ENCODE measurements at places on chromosomes 12 and 14.

DNA sequence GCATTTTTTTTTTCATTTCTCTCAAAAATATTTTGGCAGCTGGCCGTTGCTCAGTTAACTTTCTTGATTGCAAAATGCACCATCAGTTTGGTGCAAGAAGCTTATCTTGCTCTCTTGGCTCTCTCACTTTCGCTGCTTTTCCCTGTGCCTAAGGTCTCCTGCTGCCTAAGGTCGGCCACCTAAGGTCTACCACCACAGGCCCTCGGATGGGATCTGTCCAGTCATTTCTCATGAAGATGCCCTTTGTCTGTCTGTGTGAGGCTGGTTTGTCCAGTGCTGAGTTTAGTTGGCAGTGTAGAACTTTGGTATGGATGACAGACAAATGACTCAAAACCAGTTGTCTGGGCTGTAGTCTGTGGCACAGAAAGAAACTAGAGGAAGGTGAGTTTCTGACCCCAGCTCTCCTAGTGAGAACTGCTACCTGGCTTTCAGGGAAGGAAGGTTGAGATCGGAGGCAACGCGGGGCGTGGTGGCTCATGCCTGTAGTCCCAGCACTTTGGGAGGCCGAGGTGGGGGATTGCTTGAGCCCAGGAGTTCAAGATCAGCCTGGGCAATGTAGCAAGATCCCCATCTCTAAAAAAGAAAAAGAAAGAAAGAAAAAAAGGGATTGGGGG, 2.6 kb downstream of the MLXIP start:
- DNase-seq = peak; percentile 78

- DNase-seq = no peak
Observed at GRCh38 chr12:97288531-97288930, 174.1 kb upstream of the RMST start.

- no peak for DNase-seq
Observed at GRCh38 chr12:66584673-66585072, 94.2 kb downstream of the GRIP1 start.

- no peak for DNase-seq
Observed at GRCh38 chr14:101878822-101879528, 85.4 kb upstream of the DYNC1H1 start.

DNA sequence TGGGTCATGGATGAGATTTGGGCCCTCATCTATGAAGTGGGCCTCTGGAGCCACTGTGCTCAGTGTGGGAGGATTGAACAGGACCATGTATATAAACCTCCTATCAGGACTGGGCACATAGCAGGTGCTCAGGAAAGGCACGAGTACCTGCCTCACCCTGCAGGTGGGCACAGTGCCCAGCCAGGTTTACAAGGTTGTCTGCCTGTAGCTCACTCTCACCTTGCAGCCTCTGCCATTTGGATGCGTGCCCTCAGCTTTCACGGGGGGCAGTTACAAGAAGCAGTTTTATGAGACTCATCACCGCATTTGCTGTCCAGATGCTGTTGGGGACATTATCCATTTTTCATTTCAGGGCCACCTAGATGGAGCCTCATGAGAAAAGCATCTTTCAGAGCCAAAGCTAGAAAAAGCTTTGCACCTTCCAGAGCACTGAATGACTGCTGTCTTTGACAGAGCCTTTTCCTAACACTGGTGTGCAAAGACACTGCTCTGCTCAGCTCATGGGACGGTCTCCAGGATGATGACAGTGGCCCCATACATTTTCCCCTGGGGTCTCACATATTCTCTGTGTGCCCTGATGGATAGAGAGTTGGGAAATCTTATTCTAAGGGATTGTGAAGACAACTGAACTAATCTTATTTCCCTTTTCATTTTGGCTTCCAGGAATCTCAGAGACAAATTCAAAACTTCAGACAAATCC, 327.5 kb upstream of the RTL1 start:
- no peak for DNase-seq

DNA sequence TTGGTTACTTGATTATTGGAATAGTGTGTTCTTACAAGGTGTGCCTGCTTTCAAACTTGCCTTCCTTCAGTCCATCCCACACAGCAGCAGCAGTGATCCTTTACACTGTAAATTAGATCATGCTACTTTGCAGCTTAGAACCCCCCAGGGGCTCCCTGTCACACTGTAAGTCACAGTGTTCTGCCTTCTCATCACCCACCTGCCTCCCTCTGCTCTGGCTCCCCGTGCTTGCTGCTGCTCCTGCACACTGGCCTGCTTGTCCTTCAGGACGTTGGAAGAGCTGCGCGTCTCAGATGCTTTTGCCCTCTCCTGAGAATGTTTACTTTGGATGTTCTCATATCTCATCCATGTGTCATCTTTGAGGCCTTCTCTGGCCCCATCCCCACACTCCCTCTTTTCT, 27.3 kb downstream of the ZC3H14 start:
- DNase-seq = no peak

- DNase-seq = no peak
Observed at GRCh38 chr12:44627387-44628166, 248.5 kb downstream of the NELL2 start.

GRCh38 chr12:114668886-114669288, 15.1 kb downstream of the TBX3 start:
- DNase-seq = peak; percentile 97

DNA sequence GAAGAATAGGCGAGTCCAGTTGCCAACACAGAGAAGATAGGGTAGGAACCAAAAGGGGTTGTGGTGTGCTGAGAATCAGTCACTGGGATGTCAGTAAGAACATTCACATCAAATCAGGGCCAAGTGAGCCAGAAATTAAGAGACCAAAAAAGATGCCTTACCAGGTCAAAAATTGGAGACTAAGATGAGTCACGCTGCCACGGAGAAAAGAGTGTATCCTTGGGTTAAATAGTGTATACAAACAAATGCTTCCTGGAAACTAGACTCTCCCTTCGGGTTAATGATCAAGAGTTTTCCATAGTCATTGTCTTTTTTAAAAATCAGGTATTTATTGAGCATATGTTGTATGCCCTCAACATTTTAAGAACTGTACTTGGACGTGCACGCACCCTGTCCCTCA, 45.2 kb upstream of the BAZ1A start:
- no peak for DNase-seq

GRCh38 chr12:49033611-49034285, 15.2 kb upstream of the PRKAG1 start:
- DNase-seq = no peak

GRCh38 chr14:74705613-74706500, 7.0 kb downstream of the AREL1 start:
- no peak for DNase-seq

- DNase-seq = peak; percentile 87
Observed at GRCh38 chr14:92680781-92681650, 67.4 kb downstream of the LGMN start.

DNA sequence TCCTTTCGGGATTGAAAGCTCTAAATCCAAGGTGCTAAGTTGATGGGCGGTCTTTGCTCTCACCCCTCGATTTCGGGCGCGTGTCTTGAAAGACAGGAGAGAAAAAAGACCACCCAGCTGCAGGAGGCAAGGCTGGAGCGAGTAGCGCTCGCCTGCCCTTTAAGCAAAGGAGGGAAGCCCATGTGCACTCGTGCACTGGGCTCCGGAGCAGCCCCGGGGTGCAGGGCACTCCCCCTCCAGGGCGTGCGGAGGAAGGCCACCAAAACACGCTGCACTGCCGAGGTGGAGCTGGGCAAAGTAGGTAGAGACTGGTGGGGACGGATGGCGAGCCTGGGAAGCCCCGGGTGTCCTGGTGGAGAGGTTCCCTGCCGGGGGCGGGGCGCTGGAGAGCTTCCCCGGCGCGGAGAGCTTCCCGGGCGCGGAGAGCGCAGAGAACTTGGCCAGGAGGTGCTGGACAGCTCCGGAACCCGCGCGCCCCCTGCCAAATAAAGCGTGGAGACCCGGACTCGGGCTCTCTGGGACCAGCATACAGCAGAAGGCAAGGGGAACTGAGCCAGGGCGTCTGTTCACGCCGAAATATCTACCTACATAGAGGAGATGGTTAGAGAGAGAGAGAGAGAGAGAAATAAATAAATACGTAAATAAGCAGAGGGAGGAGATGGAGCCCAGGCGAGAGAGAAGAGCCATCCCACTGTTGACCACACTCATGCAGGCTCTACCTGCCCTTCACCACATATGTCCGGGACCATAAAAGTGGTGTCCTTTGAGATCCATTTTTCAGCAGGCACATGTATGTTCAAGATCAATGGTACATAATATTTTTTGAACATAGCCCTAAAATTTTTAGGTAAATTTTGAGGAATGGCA, 662 bp upstream of the NELL2 start:
- peak; percentile 92 for DNase-seq
